ENCODE measurements at places on chromosomes 6 and 20.

DNA sequence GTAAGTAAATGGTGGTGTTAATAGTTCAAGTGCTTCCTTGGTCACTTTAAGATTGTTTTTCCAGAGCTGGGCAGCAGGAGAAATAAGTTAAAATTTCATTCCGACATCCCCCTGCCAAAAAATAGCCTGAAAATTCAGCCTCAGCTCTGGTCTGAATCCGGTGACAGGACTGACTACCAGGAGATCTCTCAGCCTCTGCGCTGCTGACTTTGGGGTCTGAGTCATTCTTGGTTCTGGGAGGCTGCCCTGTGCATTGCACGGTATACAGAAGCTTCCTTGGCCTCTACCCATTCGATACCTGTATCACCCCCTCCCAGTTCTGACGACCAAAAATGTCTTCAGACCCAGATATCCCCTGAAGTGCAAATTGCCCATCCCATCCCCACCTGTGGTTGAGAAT lies 36.3 kb upstream of the TFAP2C start:
- no peak for DNase-seq

GRCh38 chr6:151675746-151676459 lies 131.6 kb upstream of the ESR1 start:
- DNase-seq = peak; percentile 47

GRCh38 chr6:161017766-161018564 lies 26.4 kb downstream of the MAP3K4 start:
- no peak for DNase-seq

DNA sequence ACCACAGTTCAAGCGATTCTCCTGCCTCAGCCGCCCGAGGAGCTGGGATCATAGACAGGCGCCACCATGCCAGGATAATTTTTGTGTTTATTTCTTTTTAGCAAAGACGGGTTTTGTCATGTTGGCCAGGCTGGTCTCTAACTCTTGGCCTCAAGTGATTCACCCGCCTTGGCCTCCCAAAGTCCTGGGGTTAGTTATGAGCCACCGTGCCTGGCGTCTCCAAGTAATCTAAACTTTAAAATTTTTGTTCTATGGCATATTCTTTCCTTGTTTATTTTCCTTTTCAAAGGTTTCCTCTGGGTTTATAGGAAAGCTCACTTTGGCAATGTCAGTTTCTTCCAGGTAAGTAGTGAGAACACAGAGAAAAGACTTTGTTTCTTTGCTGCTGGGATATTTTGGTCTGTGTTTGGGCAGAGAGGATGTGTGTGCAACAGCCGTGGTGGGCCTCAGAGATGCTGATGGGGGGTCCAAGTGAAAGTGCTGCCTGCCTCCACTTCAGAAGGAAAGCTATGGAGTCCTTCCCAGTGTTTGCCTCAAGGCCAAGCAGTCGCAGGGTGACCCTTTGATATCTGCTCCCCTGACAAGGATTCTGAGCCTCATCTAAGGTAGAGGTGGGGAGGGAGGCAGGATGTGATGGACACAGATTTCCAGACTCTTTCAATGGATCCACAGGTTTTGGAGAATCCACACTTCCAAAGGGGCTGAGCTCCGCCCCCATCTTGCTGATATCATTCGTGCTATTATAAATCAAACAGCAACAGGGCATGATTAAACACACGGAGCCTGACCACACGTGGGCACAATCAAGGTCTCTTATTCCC lies 2.3 kb downstream of the LRP11 start:
- no peak for DNase-seq

- DNase-seq = no peak
These were observed 148.4 kb downstream of the EYA2 start for GRCh38 chr20:47043086-47043485.

DNA sequence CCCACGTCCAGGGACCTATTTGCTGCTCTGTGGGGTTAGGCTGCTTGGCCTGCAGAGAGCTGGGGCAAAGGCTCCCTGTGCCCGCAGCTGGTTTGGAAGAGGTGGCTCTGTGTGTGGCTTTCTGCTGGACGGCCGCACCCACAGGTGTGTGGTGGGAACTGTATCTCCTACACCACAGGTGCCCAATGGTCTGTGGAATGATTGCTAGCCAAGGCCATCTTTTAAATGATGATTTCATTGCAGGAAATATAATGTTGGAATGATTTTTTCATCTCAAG lies 178.4 kb downstream of the DLL1 start:
- no peak for DNase-seq

DNA sequence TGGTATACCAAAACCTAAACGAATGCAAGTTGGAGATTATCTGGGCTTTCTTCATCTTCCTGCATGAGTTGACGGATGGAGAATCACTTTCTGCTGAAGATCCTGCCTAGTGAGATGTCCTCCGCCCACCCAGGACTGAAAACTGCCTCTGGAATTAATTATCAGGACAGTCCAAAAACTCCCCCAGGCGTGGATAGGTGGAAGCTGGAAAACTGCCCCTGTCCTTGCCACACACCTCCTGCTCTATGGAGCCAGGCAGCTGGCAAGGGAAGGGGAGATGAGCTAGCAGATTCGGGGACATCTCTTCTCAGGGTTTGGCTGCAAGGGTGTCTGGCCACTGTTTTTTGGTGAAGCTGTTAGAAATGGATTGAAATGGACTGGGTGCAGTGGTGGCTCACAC lies 89.3 kb upstream of the ZNFX1 start:
- DNase-seq = no peak

DNA sequence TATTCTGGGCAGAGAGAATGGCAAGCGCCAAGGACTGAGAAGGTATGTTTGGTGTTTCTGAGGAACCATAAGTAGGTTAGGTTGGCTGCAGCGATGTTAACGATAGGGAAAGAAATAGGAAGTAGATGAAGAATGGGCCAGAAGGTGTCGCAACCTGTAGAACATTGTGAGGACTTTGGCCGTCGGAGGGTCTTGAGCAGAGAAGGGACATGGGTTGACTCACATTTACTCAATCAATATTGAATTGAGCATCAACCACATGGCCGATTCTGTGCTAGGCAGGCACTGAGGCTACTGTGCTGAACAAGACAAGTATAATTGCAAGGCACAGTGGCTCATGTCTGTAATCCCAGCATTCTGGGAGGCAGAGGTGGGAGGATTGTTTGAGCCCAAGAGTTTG lies 26.8 kb upstream of the RPN2 start:
- DNase-seq = no peak

GRCh38 chr6:16271428-16271827 lies 33.0 kb downstream of the GMPR start:
- no peak for DNase-seq

GRCh38 chr20:38372806-38373205 lies 26.5 kb downstream of the LBP start:
- DNase-seq = no peak

DNA sequence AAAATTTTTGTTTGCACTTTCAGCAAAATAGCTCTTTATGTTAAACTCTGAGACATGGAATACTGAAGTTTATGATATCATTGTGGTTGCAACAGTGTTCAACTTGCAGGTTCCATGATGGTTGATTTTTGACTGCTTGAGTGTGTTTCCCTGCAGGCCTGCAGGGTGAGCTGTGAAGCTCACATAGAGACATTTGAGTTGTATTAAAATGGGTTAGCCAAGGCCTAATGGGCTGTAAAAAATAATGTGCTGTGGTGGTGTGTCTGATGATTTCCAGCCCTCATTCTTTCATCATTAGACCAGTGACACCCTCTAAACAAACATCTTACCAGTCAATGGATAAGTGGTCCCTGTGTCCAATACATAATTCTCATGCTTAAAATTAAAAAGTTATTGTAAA lies 321.4 kb downstream of the FARS2 start:
- no peak for DNase-seq

DNA sequence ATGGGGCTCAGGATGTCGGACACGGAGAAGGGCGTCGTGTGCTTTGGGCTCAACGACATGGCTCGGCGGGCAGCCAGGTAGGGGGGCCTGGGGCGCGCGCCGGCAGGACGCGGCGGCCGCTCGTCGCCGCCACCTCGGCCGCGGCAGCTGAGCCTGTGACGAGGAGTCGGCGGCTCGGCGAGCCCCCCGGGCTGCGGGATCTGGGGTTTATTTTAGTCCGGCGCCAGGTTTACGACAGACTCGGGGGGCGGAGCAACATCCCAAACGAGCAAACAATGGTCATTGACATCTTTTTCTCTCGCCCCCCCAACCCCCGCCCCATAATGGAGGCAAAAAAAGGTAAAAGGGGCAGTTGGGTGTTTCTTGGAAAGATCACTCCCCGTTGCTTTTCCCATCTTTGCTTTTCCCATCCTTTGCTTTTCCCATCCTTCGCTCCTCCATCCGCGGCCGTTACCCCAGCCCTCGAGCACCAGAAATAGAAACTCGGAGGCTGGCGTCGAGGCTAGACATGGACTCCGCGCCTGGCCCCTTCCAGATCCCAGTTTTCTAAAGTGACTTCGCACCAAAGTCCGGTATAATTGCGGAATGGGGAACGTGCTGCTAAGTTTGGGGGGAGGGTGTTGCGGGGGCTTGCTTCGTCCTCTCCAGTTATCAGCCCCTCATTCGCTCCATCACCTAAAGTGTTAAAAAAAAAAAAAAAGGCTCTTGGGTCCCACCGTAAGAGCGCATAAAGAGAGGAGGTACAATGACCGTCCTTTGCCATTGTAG lies at the start of gene NKX2-4:
NKX2-4 (minus strand) TSS at position 186 of the 768 bp plus-strand sequence; CDS start at position 59, 127 bp downstream.
- DNase-seq = no peak

GRCh38 chr6:37141281-37142049 lies 28.5 kb upstream of the PIM1 start:
- no peak for DNase-seq

- DNase-seq = no peak
These were observed 143.1 kb downstream of the CEP57L1 start for GRCh38 chr6:109238396-109238795.

- no peak for DNase-seq
These were observed 30.7 kb downstream of the SSR1 start for GRCh38 chr6:7282097-7282906.

GRCh38 chr6:2861060-2861821 lies 19.6 kb upstream of the SERPINB1 start:
- DNase-seq = no peak

DNA sequence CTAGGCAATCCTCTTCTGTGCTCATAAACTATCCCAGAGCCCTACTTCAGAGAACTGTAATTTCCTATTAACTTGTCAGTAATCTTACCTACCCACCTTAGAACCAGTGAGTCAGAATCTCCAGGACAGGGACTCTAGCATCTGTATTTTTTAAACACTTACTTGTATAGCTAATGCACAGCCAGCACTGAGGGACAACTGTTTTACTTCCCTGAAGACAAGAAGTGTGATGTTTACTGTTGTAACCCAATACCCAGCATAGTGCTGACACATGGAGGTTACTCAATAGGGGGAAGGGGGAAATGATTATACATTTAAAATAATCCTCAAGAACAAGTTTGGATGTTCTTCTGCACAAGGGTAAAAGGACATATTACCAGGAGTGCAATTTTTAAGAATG lies 130.8 kb downstream of the BTBD9 start:
- no peak for DNase-seq

GRCh38 chr6:72620871-72621290 lies 983 bp upstream of the KCNQ5 start:
- no peak for DNase-seq

GRCh38 chr20:31566658-31567379 lies 38.3 kb upstream of the ID1 start:
- no peak for DNase-seq

- DNase-seq = no peak
These were observed 118.0 kb downstream of the DLL1 start for GRCh38 chr6:170172825-170173256.

- DNase-seq = no peak
These were observed 46.5 kb upstream of the MLN start for GRCh38 chr6:33850296-33850695.

GRCh38 chr20:21719592-21720214 lies 14.2 kb downstream of the PAX1 start:
- DNase-seq = peak; percentile 8

GRCh38 chr6:11944111-11944510 lies 68.0 kb upstream of the HIVEP1 start:
- DNase-seq = no peak

GRCh38 chr20:22686097-22686496 lies 101.7 kb upstream of the FOXA2 start:
- no peak for DNase-seq

GRCh38 chr6:43969158-43969981 lies 157.9 kb downstream of the MRPL14 start:
- DNase-seq = no peak

DNA sequence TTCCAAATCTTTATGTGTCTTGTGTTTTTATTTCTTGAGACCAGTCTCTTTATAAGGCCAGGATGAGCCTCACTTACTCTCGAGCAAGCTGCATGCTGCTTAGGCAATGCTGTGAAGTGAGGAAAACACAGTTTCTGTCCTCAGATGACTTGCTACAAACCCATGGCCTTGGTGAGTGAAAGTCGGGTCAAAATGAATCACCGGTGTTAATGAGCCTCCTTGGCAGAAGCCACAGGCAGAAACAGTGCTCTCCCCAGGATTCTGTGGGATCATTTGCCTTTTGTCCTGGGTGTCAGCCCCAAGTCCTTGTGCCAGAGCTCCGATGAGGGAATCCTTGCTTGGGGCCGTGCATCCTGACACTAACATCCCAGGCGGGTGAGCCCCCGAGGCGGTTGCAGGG lies 482.5 kb downstream of the QKI start:
- no peak for DNase-seq

GRCh38 chr6:72689107-72689954 lies 67.5 kb downstream of the KCNQ5 start:
- DNase-seq = no peak

- no peak for DNase-seq
These were observed 31.0 kb downstream of the TOMM6 start for GRCh38 chr6:41818271-41819054.

DNA sequence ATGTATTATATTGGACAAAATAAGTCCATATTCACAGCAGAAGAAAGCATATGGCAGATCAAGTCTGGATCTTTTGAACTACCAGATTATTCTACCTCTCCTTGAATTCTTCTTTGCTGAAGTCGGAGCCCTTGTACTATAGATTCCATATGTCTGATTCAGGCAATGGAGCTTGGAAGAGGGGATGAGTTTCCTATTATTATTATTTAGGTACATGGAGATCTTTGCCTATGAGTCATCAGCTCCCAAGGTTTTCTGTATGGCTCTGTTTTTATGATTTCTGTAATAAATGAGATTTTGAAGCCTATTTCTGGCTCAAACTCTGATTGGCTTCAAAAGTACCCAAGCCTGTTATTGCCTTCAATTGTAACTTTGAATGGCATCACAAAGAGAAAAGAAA lies 72.0 kb downstream of the OPRM1 start:
- DNase-seq = no peak

GRCh38 chr6:127176146-127176545 lies 57.7 kb downstream of the RSPO3 start:
- no peak for DNase-seq

GRCh38 chr6:120908767-120909166 lies 425.5 kb downstream of the TBC1D32 start:
- no peak for DNase-seq

DNA sequence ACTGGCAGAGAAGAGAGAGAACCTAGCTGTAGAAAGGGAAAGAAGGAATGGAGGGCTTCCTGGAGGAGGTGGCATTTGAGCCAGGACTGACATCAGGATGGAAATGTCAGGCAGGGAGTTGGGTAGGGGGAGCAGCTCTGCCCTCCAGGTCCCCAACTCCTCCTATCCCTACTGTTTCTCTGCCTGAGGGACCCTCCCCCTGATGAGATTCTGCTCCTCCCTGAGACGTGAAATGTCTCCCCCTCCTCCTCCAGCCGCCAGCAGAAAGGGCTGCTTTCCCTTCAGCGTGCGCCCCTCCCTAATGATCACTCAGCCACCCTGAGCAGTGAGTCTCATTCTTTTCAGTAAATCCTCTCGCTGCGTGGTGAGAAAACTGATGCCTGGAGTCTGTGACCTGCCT lies 40.6 kb downstream of the HLA-DPB1 start:
- no peak for DNase-seq

GRCh38 chr6:29974901-29975560 lies 32.7 kb downstream of the HLA-A start:
- DNase-seq = no peak
